A549 treated with GW870086 at 1 μM for 4 hours (cell line): ENCODE measurements at places on chromosomes 4 and X. TPM values are rescaled to one million over a fixed set of nuclear protein-coding genes. Genes with fewer than 3 reads are reported as not detected.

Gene CSAG2
- not detected in 5 replicates for total RNA-seq

Gene CPZ
- total RNA-seq, result 0.17 to 0.25 TPM (median 0.20 TPM) in 4 of 5 replicates, not detected in the other

Gene CT45A3
- 0.23 to 0.31 TPM (median 0.27 TPM) in 3 of 5 replicates, not detected in the others for total RNA-seq

Gene SHROOM4
- not detected in 5 replicates for total RNA-seq

Gene ADGRA3
- 15.2 to 18.7 TPM (median 17.4 TPM) in 5 replicates for total RNA-seq

Gene SMIM10L2A
- total RNA-seq, result 0.10 to 0.21 TPM (median 0.15 TPM) in 5 replicates

Gene HEPH
- 0.06 TPM in 1 of 5 replicates, not detected in the others for total RNA-seq

Gene PHOX2B
- 0.05 TPM in 1 of 5 replicates, not detected in the others for total RNA-seq

Gene PKD2
- total RNA-seq, result 14.4 to 22.3 TPM (median 19.3 TPM) in 5 replicates

Gene DLG3
- total RNA-seq, result 2.9 to 8.1 TPM (median 7.1 TPM) in 5 replicates

Gene KCTD8
- not detected in 5 replicates for total RNA-seq

Gene SYP
- 2.7 to 3.5 TPM (median 3.0 TPM) in 5 replicates for total RNA-seq

Gene SORBS2
- 0.35 to 0.59 TPM (median 0.50 TPM) in 4 of 5 replicates, not detected in the other for total RNA-seq
